ENCODE measurements at places on chromosomes 16 and 17.

GRCh38 chr17:76405967-76406647 lies 21.7 kb downstream of the SPHK1 start:
- no peak for DNase-seq

GRCh38 chr17:8798846-8799569 lies at the start of gene MFSD6L:
TSS of gene MFSD6L (minus strand) at chr17:8799365. CDS start at chr17:8799120, 245 bp downstream.
- DNase-seq = no peak

GRCh38 chr16:75264999-75265910 lies 13.8 kb upstream of the BCAR1 start:
- no peak for DNase-seq

- DNase-seq = no peak
These were observed 34.8 kb upstream of the XYLT2 start for GRCh38 chr17:50311112-50311460.
